ENCODE measurements at places on chromosomes 5 and 9.

DNA sequence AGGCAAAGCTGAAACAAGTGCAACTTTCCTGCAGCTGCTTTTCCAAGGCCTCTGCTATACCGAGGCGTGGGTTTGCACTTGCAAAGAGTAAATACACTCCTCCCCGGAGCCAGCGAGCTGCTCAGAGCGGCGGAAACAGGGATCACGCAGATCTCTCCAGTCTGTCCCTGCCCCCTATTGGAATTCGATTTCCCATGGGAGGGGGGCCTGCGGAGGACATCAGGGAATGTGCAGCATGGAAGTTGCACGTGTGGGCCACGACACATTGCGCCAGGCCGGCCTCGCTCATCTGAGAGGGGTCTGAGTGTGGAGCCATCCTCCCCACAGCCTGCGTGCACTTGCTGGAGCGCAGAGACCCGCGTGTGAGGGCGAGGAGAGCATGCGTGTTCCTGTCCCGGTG lies 104.3 kb upstream of the PHYKPL start:
- no peak for DNase-seq

GRCh38 chr9:87382900-87383299 lies 114.8 kb upstream of the DAPK1 start:
- DNase-seq = no peak

DNA sequence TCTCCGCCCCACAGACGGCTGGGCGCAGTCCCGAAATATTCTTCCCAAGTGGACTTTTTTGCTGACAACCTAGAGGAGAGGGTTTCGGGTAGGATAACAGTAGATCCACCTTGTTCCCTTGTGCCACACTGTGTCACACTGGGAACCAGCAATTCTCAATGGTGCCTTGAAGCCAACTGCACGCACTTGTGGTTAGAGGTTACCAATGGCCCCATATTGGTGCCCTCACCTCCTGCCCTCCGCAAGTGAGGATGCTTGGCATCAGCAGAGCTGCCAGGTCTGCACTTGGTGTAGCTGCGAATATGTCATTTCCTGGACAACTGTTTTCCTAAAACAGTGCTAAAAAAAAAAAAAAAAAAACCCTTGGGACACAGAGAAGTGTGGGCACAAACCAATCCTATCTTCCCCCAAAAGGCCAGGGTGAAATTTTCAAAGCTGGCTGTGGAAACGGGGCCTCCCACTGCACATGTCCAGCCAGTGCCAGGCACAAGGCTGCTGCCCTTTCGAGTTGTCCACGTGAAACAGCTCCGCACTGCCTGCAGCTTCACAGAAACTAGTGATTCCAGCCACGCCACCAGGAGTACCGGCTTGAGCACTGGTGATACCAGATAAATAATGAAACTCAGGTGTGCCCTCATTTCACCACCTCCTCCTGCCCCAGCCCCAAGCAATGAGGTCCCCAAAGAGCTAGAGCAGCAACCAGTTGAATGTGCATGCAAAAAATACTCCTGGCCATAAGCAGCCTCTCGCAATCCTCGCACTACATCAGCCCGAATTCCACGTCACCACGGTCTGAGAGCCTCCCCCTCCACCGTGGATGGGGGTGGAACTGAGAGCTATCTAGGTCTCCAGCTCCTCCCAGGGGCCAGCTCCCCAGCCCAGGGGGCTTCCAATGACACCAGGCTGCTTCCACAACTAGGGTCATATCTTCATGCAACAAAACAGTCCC lies 51.2 kb downstream of the USP20 start:
- peak; percentile 58 for DNase-seq

- DNase-seq = no peak
These were observed 34.2 kb downstream of the WNK2 start for GRCh38 chr9:93218161-93218560.

DNA sequence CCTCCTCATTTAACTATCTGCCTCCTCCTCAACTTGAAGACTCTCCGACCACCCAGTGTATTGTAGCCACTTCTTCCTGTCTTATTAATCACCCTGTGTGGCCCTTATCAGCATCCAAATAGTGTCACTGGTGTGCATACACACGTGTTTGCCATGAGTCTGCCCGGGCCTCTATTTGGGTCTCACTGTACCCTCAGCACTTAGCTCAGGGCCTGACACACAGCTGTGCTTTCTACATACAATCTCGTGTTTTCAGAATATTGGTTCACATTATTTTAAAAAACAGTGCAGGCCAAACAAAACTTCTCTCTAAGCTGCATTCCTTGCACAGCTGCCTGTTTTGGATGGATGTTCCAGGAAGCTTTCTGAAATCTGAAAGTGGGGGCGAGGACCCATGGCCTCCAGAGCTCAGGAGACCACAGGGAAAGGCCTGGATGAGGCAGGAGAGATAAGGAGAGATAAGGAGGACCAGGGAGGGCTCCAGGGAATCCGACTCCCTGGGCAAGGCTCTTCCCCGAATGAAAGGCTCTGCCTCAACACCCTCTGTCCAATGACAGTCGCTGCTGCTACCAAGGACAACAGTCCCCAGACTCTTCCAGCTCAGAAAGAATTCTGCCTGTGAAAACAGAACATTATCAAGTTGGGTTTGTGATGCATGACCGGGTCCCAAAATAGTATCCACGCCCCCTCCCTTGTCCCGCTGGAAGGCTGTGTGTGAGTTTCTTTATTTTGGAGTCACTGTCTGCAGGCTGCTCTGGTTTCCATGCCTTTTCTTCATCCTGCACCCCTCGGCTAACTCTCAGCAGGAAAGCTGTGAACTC lies 255.6 kb downstream of the NSG2 start:
- no peak for DNase-seq

DNA sequence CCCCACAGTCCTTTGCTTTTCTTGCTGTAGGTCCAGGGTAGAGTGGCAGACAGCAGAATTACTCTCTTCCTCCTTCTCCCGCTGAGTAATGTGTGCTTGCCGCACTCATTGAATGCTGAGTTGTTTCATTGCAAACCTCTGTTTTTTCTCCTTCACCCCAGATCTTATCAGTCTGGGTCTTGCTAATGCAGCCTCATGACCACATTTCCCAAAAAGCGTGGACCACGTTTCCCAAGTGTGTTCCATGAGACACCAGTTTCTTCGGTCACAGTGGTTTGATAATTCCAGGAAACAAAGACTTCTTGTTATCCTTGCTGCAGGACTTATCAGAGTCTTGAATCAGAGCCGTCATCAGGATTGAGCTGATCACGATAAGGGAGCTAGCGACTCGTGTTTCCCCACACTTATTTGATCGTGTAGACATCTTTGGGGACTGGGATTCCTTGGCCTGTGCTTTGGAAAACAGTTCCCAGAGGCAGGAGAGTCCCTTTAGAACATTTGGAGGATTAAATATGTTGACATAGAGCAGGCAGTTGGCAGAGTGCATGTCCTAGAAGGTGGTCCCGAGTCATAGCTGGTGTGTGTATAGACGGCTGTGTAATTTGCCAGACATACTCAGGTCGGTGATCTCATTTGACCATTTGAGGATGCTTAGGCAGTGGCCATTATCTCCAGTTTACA lies 4.4 kb downstream of the LRRC8A start:
- DNase-seq = no peak

- DNase-seq = peak; percentile 53
These were observed 13.0 kb downstream of the RGS7BP start for GRCh38 chr5:64518793-64519192.

- peak; percentile 52 for DNase-seq
These were observed 428 bp downstream of the EFNA5 start for GRCh38 chr5:107670087-107670931.

- DNase-seq = no peak
These were observed 4.2 kb downstream of the TMEM167A start for GRCh38 chr5:83072966-83073365.

DNA sequence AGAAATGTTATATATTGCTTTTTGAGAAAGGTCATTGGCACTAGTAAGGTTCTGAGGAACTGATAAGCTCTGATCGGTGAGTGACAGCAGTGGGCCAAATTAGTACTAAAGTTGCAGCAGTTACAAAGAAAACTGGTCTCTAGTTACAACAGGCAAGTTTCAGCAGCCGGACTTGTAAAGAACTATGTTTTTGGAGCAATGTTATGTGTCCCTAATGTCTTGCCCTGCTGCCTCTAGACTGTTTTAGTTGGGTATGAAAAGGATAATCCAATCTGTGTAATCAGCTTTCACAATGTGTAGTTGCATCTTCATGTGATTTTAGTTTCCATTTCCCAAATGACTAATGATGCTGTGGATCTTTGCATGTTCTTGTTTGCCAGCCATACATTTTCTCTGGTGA lies 113.5 kb downstream of the CAMK4 start:
- DNase-seq = no peak

DNA sequence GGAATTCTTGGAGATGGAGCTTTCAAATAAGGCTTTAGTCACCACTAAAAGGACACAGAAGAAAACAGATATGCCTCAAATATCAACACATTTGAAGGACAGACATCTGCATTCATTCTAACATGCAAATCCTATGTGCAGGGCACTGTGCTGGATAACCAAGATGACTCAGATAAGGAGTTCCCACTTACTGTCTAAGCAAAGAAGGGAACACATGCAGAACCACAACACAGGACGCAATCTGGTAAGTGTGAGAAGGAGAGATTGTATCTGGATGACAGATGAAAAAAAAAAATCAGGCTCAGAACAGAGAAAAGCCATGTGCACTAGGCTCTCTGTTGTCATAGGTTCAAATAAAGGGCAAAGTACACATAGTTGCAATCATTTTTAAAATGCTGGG lies 42.5 kb downstream of the ELAVL2 start:
- no peak for DNase-seq

GRCh38 chr5:142777850-142778249 lies 7.7 kb downstream of the ARHGAP26 start:
- DNase-seq = no peak

GRCh38 chr5:58974083-58974482 lies 391.2 kb downstream of the RAB3C start:
- DNase-seq = no peak

GRCh38 chr9:74645007-74645639 lies 148.0 kb downstream of the RORB start:
- DNase-seq = peak; percentile 35

GRCh38 chr9:77710316-77710715 lies 62.2 kb upstream of the GNA14 start:
- DNase-seq = no peak

DNA sequence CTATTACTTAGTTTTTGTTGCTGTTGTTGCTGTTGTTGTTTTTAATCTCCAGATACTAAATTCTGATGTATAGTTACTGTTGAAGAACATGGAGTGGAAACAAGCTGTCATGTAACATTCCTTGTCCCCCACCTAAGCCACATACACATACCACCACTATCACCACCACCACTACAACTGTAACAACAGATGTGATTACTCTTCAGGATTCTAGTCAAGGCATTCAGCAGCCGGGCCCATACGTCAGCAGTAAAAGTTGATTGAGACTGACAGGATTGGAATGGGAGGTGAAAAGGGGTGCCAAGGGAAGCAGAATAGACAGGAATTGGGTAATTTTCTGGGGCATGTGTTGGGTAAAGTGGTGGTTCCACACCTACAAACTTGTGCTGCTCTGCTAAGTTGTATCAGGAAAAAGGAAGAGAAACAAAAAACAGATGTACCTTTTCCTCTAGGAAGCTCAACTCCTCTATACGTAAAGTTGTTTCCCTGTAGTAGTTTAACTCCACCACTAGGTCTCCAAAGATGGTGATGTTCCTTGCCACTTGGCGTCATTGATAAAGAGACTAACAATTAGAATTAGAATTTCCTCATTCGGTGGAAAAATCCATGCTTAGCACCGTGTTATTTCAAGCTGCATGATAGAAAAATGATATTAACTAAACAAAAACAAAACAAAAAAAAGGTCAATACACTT lies 138.6 kb downstream of the ARRDC3 start:
- no peak for DNase-seq

- DNase-seq = peak; percentile 95
These were observed 1.4 kb upstream of the ATOSB start for GRCh38 chr9:35116898-35117551.

GRCh38 chr5:99929067-99929805 lies 605.9 kb upstream of the FAM174A start:
- no peak for DNase-seq

DNA sequence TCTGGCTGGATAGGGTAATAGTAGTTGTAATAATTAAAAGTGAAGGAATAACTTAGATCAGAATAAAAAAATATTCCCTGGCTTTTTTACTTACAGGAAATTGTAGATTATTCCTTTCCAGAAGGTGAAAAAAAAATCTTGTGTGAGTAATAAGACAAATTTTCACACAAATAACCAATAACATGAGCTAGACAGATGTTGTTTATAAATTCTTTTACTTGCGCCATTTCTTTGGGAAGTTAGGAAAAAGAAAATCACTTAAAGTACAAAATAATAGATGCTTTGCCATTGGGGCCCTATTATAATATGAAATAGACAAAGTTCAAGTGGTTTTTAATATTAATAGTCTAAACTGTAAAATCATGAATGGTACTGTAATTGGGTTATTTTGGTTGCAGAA lies 204.1 kb downstream of the ARRDC3 start:
- DNase-seq = no peak

DNA sequence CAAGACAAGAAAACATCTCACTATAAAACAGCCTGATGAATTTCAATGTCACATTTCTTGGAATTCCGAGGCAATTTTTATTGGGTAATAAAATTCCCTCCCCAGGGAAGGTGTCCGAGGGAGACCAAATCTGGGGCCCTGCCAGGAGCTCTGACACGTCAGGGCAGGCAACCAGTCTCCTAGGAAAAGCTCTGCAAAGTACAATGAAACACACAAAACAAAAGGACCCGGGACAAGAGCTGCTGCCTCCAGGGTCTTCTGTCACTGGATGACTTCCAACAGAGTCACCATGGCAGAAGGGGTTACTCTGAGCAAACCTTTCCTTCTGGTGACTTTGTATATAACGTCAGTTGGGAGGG lies 50.8 kb downstream of the SAXO1 start:
- DNase-seq = no peak

GRCh38 chr5:133662578-133662977 lies 50.2 kb upstream of the FSTL4 start:
- no peak for DNase-seq

GRCh38 chr9:130693101-130693425 lies 517 bp upstream of the EXOSC2 start:
- DNase-seq = no peak

DNA sequence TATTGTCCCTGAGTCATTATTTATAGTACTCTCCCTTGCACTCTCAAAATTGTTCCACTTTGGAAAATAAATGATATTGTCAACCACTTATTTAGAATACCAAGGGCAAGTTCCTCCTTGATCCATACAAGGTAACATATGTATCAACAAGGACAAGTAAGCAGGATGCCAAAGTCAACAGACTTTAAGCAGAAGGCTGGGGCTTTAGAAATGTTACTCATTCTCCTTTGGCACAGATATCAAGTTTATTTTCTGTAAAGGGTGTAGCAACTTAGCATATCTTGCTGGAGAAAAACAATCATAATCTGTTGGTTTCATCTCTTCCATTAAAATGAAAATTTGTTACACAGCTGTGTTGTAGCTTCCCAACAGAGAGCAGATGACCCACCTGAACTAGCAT lies 248.7 kb upstream of the SLC30A5 start:
- no peak for DNase-seq

DNA sequence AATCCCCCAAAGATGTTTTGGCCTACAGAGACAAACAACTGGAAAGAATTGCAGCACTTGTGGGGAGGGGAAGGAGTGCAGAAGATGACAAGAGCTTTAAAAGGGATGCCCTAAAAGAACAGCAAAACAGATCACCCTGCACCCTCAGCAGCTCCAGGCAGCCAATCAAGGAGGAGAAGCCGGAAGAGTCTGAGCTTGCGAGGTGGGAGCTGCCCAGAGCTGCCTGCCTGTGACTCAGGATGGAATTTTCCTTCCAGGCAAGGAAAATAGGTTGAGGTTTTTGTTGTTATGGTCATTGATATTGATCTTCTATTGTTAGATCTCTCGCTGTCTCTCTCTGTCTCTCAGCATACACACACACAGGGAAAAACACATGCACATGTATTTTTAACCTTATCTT lies 70.3 kb upstream of the MAP1B start:
- DNase-seq = no peak
